ENCODE measurements at places on chromosomes 3 and 15.

- no peak for DNase-seq
Measured at GRCh38 chr3:188468662-188469061, 314.7 kb downstream of the LPP start.

DNA sequence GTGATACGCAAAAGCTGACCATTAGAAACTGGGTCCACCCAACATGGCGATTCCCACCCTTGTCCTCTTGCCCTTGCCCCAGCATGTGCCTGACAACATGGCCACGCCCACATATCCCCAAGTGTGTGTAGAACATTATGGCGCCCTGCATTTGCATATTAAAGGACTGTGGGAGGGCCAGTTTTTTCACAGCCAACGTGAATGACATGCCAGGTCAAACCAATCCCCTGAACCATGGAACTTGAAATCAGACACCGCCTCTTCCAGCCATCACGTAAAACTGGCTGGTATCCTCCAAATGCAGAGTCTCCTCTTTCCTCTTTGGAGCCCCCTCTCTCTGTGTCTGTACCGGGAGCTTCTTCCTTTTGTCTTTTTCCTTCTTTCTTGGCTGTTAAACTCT, 156.7 kb upstream of the EPHA6 start:
- no peak for DNase-seq

DNA sequence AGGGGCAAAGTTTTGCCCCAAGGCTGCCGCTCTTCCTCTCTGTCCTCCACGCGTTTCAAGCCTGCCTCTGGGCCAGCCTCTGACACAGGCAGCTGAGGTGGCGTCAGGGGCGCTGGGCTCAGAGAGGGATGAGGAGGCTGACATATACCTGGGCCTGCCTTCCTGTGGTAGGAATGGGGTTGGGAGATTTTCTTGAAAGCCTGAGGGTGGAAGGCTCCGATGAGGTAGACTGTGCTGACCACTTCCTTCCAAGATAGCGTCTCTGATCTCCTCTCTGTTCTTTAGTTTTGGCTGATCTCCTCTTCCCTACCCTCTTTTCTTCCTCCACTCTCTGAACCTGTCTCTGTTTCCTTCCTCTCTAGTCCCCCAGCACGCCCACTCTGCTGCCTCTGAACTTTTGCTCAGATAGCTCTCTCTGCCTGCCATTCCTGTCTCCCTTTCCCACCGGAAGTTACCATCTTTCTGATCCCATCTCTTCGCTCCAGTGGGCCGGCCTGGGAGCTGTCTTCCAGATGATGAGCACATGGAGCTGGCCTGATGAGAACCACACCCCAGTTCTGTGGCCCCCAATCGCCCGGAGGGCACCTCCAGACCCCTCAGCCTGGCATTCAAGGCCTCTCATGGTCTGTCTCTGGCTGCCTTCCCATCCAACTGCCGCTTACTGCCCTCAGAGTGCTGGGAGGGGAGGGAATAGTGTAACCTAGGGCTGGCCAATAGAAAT, 32.5 kb upstream of the LCTL start:
- no peak for DNase-seq

GRCh38 chr3:151548195-151548594, 87.3 kb upstream of the IGSF10 start:
- no peak for DNase-seq

DNA sequence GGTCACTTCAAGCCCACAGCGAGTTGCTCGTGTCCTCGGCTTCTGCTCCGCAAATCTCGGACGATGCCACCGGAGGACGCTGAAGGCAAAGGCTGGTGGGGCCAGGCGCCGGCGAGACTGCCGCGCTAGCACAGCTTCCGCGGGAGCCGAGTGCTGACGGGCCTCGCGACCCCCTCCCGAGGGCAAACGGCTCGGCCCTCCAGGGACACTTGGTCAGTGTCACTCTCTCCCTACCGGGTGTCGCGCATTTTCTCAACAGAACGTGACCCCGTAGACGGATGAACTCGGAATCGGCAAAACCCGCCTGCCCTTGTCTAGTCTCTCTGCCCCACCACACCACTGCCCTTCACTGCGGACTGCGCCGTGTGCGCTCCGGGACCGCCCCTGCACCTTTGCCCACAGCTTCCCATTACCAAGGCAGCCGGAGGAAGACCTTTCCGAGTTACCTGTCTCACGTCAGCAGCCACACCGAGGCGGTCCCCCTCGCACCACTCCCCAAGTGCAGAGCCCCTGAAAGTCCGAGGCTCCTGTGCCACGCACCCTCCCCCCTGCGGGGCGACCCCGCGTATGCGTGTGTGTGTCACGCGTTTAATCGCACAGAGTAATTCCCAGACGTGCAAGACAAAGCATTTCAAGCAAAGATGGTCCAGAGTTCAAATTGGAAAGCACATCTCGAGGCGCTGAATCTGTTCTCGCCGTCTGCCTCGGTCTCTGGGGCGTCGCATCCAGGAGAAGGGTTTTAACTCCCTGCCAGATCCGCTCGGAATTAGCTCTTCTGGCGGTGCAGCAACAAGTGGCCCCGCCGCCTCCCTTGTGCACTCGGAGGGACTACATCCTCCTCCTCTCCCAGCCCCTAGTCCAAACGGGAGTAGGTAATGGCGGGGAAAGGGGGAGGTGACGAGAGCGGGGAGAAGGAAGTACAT, 245.0 kb upstream of the TOPAZ1 start:
- DNase-seq = no peak
